ENCODE measurements at places on chromosomes 3 and 15.

- no peak for DNase-seq
Observed at GRCh38 chr15:38545179-38545578, 19.4 kb downstream of the RASGRP1 start.

- DNase-seq, result no peak
Observed at GRCh38 chr3:49794431-49794830, 5.2 kb downstream of the CDHR4 start.

- DNase-seq, result no peak
Observed at GRCh38 chr15:89385596-89386331, 51.1 kb upstream of the POLG start.

DNA sequence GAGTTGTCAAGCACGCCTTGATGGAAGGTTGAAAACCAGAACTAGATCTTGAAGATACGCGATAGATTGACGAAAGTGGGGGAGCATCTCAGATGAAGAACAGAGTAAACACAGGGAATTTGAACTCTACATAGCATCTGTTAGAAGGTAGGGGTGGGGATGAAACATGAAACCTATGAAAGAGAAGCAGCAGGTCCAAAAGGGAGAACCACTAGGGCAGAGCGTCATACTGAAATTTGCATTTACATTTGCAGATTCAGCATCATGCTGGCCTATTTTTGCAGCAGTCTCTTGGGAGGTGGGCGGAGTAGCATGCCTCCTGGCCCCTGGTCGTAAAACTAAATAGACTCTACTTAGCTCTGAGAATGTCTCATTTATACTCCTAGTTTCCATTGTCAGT is 46.1 kb upstream of the RASGRP1 start:
- no peak for DNase-seq

DNA sequence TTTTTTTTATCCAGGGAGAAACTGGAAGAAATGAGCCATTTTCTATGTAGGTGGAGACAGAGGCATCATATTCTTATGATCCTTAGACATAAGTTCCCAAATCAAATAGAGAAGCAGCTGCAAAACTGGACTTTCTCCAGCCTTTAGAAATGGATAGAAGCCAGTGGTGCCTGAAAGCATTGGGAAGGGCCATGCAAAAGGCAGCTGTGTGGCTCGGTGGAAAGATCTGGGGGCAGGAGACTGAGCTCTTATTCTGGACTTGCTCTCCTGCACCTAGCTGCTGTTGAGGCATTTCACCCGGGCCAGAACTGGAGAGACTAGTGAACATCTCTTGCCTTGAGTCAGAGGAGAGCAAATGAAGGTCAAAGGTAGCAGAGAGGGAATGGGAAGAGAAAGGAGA is 73.1 kb downstream of the TFG start:
- no peak for DNase-seq

DNA sequence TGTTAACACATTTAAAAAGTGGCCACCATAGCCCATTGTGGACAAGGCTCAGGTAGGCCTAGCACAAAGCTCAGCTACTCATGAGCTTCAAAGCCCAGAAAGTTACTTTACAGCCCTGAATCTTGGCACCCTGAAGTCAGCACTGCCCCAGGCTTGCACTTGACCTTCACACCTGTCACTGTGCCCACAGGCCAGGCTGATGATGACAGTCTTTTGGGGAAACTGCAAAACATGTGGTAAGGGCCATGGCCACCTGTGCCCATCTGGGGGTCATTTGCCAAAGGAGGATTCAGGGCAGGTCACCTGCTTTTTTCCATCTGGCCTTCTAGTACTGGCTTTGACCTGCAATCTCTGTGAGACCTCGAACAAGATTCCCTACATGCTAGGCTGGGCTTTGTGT is 11.0 kb downstream of the CHDH start:
- DNase-seq, result no peak

Data from CD14-positive monocyte (primary cell).